Upper lobe of left lung (tissue), 6 donors: ENCODE measurements at places on chromosomes 3 and 15. TPM values are rescaled to one million over a fixed set of nuclear protein-coding genes. Genes with fewer than 3 reads are reported as not detected.

FSD2 gene
- not detected for total RNA-seq

DNA sequence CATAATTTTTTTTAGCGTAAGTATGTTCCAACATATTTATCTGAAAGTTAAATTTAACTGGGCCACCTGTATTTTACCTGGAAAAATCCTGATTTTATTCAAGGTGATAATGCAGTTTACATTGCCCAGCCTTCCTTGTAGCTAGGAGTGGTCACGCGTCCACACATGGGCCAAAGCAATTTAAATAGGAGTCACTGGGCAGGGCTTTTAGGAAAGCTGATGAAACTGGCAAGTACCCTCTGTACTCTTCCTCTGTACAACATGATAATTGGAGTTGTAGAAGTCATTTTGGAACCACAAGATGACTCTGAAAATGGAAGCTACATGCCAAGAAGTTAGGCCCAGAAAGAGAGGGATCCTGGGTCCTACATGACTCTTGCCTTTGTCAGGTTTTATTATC is 9.5 kb downstream of the BTD start:
- no peaks in the 10 kb centered on the region for H3K27me3 ChIP-seq
- peaks cover 17% of the 10 kb centered on the region for H3K4me1 ChIP-seq
- H3K4me3 ChIP-seq, result no peak overlapping the region
- no peak overlapping the region for H3K27ac ChIP-seq
- no peaks in the 10 kb centered on the region for H3K36me3 ChIP-seq

DNA sequence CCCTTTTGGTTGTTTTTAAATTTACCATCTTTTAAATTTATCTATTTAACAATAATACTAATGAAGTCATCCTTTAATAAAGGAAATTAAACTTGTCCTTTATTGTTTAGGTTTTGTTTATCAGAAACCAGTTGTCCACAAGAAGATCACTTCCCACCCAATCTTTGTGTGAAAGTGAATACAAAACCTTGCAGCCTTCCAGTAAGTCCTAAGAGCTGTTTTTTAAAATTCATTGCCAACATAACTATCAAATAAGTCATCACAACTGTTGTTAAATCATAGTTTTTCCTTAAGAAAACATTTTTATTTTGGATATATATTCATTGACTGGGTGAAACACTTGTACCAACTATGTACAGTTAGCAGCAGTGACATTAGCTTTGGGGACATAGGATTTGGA is 59.4 kb downstream of the CALML4 start:
- H3K36me3 ChIP-seq, result peaks cover 23% of the 10 kb centered on the region
- H3K27me3 ChIP-seq, result no peaks in the 10 kb centered on the region
- no peaks in the 10 kb centered on the region for H3K4me1 ChIP-seq
- H3K27ac ChIP-seq, result no peak overlapping the region

- no peak overlapping the region for H3K27ac ChIP-seq
- no peaks in the 10 kb centered on the region for H3K4me1 ChIP-seq
- no peak for DNase-seq
- H3K4me3 ChIP-seq, result no peak overlapping the region
- H3K27me3 ChIP-seq, result no peaks in the 10 kb centered on the region
- no peaks in the 10 kb centered on the region for H3K36me3 ChIP-seq
Measured at GRCh38 chr3:111571907-111572460, 23.2 kb downstream of the ZBED2 start.

ROBO2 gene
- 13.5 TPM for total RNA-seq

GRCh38 chr15:73239564-73240215 is 129.1 kb downstream of the HCN4 start:
- no peak for DNase-seq
- no peak overlapping the region for H3K4me3 ChIP-seq
- peaks cover 10% of the 10 kb centered on the region for H3K4me1 ChIP-seq

DNA sequence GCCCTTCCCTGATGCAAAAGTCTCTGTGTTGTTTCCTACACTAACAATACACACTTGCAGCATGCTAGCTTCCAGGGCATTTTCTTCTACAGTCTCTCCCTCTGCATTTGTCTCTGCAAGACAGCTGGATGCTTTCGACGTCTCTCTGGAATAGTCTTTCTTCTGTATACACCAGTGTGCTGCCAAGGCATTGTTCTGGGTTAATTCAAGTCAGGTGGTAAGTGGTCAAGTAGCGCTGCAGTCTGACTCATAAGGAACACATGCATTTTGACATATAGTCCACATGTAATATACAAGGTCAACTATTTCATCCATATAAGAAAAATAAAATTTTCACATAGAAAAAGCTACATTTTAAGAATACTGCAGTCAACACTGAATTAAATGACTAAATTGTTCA is 92.7 kb downstream of the MYLK start:
- H3K36me3 ChIP-seq, result no peaks in the 10 kb centered on the region
- no peak for DNase-seq
- H3K27ac ChIP-seq, result no peak overlapping the region
- H3K27me3 ChIP-seq, result no peaks in the 10 kb centered on the region
- no peaks in the 10 kb centered on the region for H3K4me1 ChIP-seq

ZBTB38 gene
- 146 TPM for total RNA-seq

PLAAT1 gene
- 0.40 TPM for total RNA-seq

DNA sequence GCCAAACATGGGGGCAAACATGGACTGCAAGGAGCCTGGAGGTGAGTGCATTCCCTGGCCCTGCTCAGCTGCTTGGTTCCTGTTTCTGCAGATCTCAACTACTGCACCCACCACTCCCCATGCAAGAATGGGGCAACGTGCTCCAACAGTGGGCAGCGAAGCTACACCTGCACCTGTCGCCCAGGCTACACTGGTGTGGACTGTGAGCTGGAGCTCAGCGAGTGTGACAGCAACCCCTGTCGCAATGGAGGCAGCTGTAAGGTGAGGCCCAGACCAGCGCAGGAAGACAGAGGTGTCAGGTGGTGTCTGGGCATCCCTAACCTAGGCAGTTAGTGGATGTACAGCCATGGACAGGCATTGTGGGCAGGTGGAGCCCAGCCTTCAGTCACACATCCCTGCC is 5.3 kb downstream of the DLL4 start:
- peaks cover 34% of the 10 kb centered on the region for H3K36me3 ChIP-seq
- peaks cover 65% of the 10 kb centered on the region for H3K4me1 ChIP-seq
- DNase-seq, result no peak
- no peak overlapping the region for H3K4me3 ChIP-seq
- peak overlapping the region; percentile 11 for H3K27ac ChIP-seq

DNA sequence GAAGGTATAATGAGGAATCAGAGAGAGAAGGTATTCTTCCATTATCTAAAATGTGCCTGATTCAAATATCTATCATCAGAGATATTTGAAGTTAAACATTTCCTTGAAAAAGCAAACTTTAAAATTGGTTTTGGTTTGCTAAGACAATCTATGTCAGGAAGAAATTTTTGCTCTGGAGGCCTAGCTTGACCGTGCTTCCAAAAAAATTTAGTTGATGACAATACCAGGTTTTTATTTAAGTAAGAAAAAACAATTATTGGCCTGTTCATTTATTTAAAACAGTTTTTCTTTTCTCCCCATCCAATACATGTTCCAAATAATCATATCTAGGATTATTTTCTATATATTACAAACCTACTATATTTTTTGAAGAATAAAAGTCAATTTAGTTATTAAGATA is 75.3 kb downstream of the OTOL1 start:
- no peak for DNase-seq
- H3K27ac ChIP-seq, result no peak overlapping the region
- no peak overlapping the region for H3K4me3 ChIP-seq
- H3K36me3 ChIP-seq, result no peaks in the 10 kb centered on the region

- no peaks in the 10 kb centered on the region for H3K4me1 ChIP-seq
- H3K27me3 ChIP-seq, result no peaks in the 10 kb centered on the region
- no peak overlapping the region for H3K4me3 ChIP-seq
- no peaks in the 10 kb centered on the region for H3K36me3 ChIP-seq
- H3K27ac ChIP-seq, result no peak overlapping the region
Measured at GRCh38 chr3:123476967-123477750, 28.3 kb upstream of the ADCY5 start.

GRCh38 chr3:101996832-101997231 is 147.5 kb downstream of the NFKBIZ start:
- H3K4me1 ChIP-seq, result no peaks in the 10 kb centered on the region
- no peaks in the 10 kb centered on the region for H3K27me3 ChIP-seq
- no peak for DNase-seq
- no peak overlapping the region for H3K4me3 ChIP-seq

RNU5B-1 gene
- total RNA-seq, result not detected

DNA sequence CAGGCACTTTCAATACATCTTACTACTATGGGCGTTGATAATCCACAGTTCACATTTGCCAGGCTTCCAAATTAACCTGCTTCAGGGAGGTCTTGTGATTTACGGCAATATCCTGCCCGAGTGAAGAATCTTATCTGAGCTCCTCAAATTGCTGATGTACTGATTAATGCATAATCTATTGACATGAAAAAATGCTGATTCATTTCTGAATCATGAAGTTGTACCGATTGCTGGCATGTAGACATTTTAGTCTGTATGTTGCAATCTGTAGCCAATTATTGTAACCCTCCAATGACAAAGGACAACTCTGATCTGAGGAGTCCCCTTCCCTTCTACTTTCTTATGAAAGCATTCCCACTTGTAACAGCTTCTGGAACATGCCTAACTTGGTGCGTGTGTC is 97.2 kb downstream of the SEC22A start:
- no peak overlapping the region for H3K27ac ChIP-seq
- no peaks in the 10 kb centered on the region for H3K4me1 ChIP-seq
- no peaks in the 10 kb centered on the region for H3K36me3 ChIP-seq
- H3K4me3 ChIP-seq, result no peak overlapping the region
- DNase-seq, result no peak

TRIM42 gene
- not detected for total RNA-seq

- DNase-seq, result no peak
- no peak overlapping the region for H3K4me3 ChIP-seq
- no peak overlapping the region for H3K27ac ChIP-seq
- no peaks in the 10 kb centered on the region for H3K36me3 ChIP-seq
- no peaks in the 10 kb centered on the region for H3K27me3 ChIP-seq
Measured at GRCh38 chr15:52042051-52042851, 23.2 kb downstream of the MAPK6 start.

GRCh38 chr15:94845390-94845716 is 614.0 kb downstream of the MCTP2 start:
- no peaks in the 10 kb centered on the region for H3K36me3 ChIP-seq
- H3K4me1 ChIP-seq, result peaks cover 4% of the 10 kb centered on the region
- H3K4me3 ChIP-seq, result peak overlapping the region; percentile 50
- DNase-seq, result no peak

DNA sequence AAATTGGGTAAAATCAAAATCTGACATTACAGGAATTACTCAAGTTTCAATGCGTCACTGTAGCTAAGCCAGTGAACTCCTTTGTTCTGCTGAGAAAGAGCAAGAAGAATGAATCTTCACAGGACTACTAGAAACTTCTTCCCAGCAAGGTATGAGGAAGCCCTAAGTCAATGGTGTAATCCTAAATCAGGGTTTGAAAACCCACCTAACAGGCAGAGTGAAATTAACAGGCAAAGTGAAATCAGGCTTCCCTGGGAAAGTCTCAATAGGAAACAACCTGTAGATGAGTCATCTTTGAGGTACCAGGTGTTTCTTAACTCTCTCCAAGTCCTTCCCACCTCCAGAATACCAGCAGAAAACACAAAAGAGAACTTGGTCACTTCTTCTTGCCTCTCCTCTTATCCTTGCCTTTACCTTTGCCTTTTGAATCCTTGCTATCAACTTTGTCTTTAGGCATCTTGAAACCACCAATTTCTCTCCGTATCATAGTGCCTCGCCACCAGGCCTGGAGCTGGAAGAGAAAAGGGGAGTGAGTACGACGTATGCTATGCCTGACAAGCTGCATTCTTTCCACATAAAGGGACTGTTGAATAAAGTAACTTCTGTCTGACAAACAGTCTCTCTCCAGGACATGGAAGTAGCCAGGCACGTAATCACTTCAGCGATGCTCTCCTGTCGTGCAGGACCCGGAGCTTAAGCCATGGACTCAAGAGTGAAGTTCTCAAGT is 60.6 kb upstream of the RPL35A start:
- no peaks in the 10 kb centered on the region for H3K36me3 ChIP-seq
- no peak for DNase-seq
- no peaks in the 10 kb centered on the region for H3K27me3 ChIP-seq
- no peak overlapping the region for H3K27ac ChIP-seq
- no peak overlapping the region for H3K4me3 ChIP-seq
- no peaks in the 10 kb centered on the region for H3K4me1 ChIP-seq

SLC6A1 gene
- 0.98 TPM for total RNA-seq

LDHAL6B gene
- total RNA-seq, result not detected

PAQR9 gene
- not detected for total RNA-seq

SCG3 gene
- not detected for total RNA-seq

DNA sequence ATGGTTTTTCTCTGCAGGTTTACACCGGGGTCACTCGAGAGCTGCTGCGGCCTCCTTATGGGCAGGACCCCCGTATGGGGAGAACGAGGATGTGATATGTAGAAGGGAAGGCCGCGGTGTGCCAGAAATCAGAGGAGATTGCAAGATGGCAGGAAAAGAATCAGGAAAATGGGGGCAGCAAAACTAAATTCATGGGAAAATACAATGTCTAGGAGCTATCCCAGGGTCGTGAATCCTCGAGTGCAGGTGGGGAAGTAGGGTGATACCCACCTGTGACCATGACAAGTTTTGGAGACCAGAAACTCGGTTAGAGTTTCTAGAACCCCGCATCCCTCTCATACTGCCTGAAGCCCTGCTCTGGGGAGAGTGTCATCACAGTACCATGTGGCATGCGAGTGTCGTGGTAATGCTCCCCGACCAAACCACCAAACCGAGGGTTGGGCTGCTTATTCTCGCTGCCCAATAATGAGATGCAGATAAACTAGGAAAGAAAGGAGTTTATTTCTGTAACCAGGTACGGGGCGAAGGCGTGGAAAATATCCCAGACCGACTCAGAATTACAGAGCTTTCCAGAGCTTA is 781 bp downstream of the TRNT1 start:
- no peak for DNase-seq
- H3K27me3 ChIP-seq, result no peaks in the 10 kb centered on the region
- H3K36me3 ChIP-seq, result peaks cover 28% of the 10 kb centered on the region
- peaks cover 17% of the 10 kb centered on the region for H3K4me1 ChIP-seq

DNA sequence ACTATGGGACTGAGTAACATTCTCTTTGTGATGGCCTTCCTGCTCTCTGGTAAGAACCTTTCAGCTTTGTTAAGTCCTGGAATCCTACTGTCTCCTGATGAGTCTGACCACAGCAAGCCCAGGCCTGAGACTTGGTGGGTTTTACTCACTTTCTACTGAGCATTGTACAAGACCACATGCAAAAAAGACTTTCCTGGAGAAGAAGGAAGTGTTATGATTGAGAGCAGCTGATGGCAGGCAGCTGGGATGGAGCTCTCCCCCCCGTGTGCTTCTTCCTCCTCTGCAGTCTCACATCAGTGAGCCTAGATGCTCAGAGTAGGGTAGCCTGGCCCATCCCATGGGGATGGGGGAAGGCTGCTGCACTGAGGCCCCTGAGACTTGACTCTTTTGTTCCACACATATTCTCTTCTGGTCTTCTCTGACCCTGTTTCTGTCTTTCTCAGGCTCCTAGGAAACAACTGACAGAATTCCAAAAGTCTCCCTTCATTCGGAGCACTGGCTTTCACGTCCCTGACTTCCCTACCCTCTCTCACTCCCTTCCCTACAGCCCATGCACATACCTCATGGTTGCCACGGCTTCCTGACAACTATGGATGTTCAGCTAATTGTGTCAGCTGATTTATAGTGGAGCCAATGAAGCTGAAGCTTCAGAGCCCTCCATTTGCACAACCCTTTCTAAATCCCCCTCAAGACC is 36.6 kb downstream of the CD86 start:
- peak; percentile 28 for DNase-seq
- no peaks in the 10 kb centered on the region for H3K27me3 ChIP-seq
- no peaks in the 10 kb centered on the region for H3K4me1 ChIP-seq
- H3K36me3 ChIP-seq, result no peaks in the 10 kb centered on the region
- no peak overlapping the region for H3K4me3 ChIP-seq

- H3K36me3 ChIP-seq, result no peaks in the 10 kb centered on the region
- DNase-seq, result no peak
- peaks cover 2% of the 10 kb centered on the region for H3K4me1 ChIP-seq
- H3K4me3 ChIP-seq, result no peak overlapping the region
- H3K27me3 ChIP-seq, result no peaks in the 10 kb centered on the region
- no peak overlapping the region for H3K27ac ChIP-seq
Measured at GRCh38 chr15:77825546-77825945, 192.8 kb upstream of the LINGO1 start.

ZIC4 gene
- total RNA-seq, result not detected

GORASP1 gene
- total RNA-seq, result 89.7 TPM
